ENCODE measurements at places on chromosomes 16 and 17. TPM values are rescaled to one million over a fixed set of nuclear protein-coding genes. Genes with fewer than 3 reads are reported as not detected.

GRCh38 chr16:84514295-84514873 is 9.9 kb upstream of the MEAK7 start:
- H3K27ac ChIP-seq: peak overlapping the region; percentile 12
- no peaks in the 10 kb centered on the region for H3K27me3 ChIP-seq
- no peak for DNase-seq
- no peaks in the 10 kb centered on the region for H3K4me1 ChIP-seq

The ADAMTS18 gene
- 20.6 TPM for total RNA-seq

GRCh38 chr17:8857919-8858318 is 9.6 kb downstream of the PIK3R6 start:
- peak; percentile 54 for DNase-seq
- no peaks in the 10 kb centered on the region for H3K36me3 ChIP-seq
- no peak overlapping the region for H3K4me3 ChIP-seq
- H3K27me3 ChIP-seq: no peaks in the 10 kb centered on the region

The MAPT gene
- total RNA-seq: 15.1 TPM

The SOST gene
- not detected for total RNA-seq

The PPP1R27 gene
- not detected for total RNA-seq

DNA sequence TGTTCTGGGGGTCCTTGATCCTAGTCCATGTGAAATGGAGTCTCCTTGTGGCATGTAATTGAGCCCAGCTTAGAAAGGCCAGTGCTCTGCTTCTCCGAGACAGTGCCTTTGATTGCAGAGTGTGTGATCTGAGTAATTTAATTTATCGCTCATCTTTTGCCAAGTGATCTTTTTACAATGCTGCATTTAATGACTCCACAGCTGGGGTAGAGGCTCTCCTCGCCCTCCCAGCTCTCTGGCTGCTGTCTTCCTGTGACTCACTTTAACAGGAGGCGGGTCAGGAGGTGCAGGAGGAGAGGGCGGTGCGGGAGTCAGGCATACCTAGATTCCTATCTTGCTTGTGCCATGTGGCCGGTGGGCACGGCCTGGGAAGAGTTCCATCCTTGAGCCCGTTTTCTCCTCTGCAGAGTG is 113.4 kb upstream of the FOXF1 start:
- no peaks in the 10 kb centered on the region for H3K4me1 ChIP-seq
- peaks cover 34% of the 10 kb centered on the region for H3K27me3 ChIP-seq
- H3K4me3 ChIP-seq: peak overlapping the region; percentile 15
- no peak overlapping the region for H3K27ac ChIP-seq

The RRAD gene
- 7.7 TPM for total RNA-seq

The PGAP3 gene
- total RNA-seq: 21.6 TPM

The CES2 gene
- total RNA-seq: 25.9 TPM

DNA sequence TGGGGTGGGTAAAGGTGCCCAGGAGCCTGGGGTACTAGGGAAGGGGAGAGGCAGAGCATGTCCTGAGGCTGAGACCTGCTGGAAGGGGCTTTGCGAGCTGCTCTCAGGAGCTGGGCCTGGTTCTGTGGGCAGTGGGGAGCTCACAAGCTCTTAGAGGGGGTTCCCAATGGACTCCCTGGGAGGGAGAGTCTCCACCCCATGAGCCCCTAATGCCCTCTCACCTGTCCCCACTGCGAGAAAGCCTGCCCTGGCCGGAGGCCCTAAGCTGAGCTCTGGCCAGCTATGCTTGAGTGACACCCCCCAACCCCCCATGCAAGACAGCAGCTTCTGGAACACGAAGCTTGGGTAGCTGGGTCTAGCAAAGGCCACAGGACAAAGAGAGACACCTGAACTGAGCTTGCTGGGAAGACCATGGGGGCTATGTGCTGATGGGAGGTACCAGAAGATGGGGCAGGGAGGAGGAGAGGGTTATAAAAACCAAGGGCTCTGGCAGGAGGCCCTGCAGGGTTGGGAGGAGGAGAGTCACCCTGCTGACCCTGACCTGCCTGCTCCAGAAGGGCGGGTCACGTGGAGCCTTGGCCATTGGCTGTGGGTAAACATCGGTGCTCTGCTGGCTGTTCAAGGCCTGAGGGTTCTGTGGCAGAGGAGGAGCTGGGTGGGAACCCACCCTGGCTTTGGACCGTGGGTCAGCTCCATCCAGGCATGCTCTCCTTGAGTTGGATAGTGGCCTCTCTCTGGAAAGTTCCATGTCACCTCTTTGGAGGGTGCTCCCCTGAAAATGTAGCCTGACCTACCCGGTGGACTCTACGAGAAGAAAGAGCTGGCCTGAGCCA is 106.7 kb downstream of the RAB11FIP4 start:
- DNase-seq: no peak
- H3K4me1 ChIP-seq: no peaks in the 10 kb centered on the region
- no peaks in the 10 kb centered on the region for H3K27me3 ChIP-seq

The GRIN2A gene
- total RNA-seq: 0.33 TPM

The ZG16B gene
- total RNA-seq: 24.6 TPM

DNA sequence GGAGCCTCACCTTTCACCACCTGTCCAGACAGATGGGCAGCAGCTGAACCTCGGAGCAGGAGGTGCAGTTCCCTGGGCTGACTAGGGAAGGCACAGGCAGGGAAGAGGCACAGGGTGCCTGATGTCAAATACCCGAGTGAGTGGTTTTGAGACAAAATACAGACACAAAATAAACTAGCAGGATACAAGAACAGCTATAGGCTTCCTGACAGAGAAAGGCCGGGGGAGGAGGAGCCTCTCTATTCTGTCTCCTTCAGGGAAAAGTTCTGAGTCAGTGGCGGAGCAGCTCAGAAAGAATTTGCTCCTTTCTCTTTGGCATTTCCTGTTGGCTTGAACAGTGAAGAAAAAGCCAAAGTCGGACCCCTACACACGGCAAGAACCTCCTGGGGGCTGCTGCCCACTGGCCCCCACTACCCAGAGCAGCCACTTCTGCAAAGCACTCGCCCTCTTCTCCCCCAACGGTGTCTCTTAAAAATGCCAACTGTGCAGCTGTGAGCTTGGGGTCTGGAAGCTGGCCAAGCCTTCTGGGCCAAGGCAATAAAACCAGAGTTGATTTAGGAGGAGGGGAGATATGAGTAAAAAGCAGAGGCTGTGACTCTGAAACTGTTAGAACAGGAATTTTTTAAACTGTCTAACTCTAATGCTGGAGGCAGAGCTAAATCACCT is 14.4 kb upstream of the FAAP100 start:
- DNase-seq: peak; percentile 45
- H3K4me1 ChIP-seq: peaks cover 12% of the 10 kb centered on the region
- H3K4me3 ChIP-seq: peak overlapping the region; percentile 54
- H3K36me3 ChIP-seq: peaks cover 7% of the 10 kb centered on the region

GRCh38 chr16:85965125-85965524 is 66.2 kb downstream of the IRF8 start:
- H3K36me3 ChIP-seq: no peaks in the 10 kb centered on the region
- no peak overlapping the region for H3K4me3 ChIP-seq
- DNase-seq: no peak
- no peak overlapping the region for H3K27ac ChIP-seq

DNA sequence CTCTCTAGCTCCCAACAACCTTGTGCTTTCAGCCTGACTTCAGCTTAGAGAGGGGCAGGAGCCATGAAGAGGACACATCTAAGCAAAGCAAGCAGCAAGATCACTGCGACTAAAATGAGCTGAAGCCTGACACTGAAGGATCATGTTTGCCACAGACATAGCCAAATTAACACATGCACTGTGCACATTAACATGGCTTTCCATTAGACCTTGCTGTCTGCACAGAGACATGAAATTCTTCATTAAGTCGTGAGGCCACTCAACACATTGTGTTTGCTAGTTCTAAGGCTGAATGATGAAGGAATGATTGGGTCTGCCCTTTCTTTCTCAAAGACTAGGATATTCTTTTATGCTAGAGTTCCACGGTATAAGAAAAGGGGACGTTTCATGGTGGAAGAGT is 558.3 kb upstream of the PSMD7 start:
- H3K4me1 ChIP-seq: no peaks in the 10 kb centered on the region
- H3K36me3 ChIP-seq: no peaks in the 10 kb centered on the region
- DNase-seq: no peak
- H3K4me3 ChIP-seq: no peak overlapping the region

The CCL1 gene
- not detected for total RNA-seq

DNA sequence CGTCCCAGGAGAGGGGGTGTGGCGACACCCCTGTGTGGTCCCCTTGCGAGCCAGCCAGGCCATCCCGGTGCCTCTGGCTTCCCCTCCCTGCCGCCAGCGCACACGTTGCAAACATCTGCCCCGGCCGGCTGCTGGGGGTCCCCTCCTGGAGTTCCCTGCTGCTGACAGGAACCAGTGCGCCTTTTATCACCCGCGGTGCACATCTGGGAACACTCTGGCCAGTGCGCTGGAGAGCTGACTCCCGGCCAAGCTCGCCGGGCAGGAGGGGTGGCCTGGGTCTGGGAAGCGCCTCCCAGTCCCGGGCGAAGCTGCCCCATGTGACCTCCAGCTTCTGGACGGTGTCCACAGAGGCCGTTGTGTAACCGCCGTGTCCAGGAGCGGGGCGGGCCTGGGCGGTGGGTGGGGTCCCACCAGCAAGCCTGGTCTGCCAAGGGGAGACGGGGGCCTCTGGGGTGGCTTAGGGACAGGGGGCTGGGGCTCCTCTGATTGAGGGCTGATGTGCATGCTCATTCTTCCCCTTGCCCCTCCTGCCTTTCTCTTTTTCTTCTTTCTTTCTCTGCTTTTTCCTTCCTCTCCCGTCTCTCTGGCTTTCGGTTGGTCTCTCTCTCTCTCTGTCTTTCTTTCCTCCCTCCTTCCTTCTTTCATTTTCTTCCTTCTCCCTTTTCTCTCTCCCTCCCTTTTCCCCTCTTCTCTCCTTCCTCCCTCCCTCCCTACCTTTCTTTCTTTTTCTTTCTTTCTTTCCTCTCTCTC is 25.2 kb upstream of the CIBAR2 start:
- no peaks in the 10 kb centered on the region for H3K36me3 ChIP-seq
- no peaks in the 10 kb centered on the region for H3K27me3 ChIP-seq
- DNase-seq: peak; percentile 89
- peak overlapping the region; percentile 76 for H3K27ac ChIP-seq
- H3K4me3 ChIP-seq: peak overlapping the region; percentile 47
- H3K4me1 ChIP-seq: no peaks in the 10 kb centered on the region

DNA sequence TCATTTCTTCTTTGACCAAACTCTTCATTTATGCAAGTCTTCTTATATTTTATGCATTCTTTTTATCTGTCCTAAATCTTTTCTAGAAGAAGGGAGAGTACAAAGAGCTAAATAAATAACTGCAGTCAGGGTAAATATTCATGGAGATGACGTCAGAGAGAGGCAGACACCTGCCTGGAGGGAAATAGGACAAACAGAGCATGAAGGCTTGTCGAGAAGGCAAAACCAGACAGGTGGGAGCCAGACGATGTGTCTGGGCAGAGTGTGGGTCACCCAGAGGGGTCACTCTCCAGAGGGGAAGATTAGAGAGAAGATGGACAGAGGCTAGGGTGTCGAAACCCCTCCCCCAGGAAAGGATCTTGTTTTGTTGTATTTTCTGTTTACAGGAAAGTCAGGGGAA is 78.3 kb upstream of the RPL38 start:
- no peak overlapping the region for H3K27ac ChIP-seq
- no peak overlapping the region for H3K4me3 ChIP-seq
- H3K36me3 ChIP-seq: no peaks in the 10 kb centered on the region

DNA sequence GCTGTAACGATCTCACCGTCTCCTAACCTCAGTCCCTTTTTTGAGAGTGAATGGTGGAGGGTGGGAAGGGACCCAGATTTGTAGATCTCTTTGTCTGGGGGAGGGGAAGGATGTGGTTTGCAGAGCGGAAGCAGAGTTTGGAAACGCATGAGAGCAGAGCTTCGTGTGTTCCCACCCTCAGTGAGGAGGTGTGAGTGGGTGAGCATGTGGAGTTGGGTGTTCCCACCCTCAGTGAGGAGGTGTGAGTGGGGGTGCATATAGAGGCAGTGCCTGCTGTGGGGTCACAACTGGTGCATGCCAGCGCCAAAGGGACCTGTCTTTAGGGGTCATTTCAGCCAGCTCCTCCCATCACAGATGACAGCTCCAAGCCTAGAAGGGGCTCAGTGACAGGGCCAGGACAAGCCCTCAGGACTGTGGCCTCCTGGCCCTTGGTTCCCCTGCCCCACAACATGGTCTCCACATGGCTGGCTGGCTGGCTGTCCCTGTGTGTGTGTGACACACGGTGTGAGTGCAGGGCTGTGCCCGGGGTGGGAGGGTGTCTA is 1.8 kb upstream of the CISD3 start:
- DNase-seq: no peak
- no peaks in the 10 kb centered on the region for H3K27me3 ChIP-seq
- no peak overlapping the region for H3K27ac ChIP-seq

The KCNAB3 gene
- 1.5 TPM for total RNA-seq

The PER1 gene
- 115 TPM for total RNA-seq

- no peaks in the 10 kb centered on the region for H3K36me3 ChIP-seq
- H3K4me1 ChIP-seq: no peaks in the 10 kb centered on the region
- no peaks in the 10 kb centered on the region for H3K27me3 ChIP-seq
- DNase-seq: no peak
These were observed 81.6 kb upstream of the CACNG3 start for GRCh38 chr16:24174504-24174903.

The ALOX15 gene
- total RNA-seq: 0.98 TPM

- no peaks in the 10 kb centered on the region for H3K27me3 ChIP-seq
- H3K4me3 ChIP-seq: no peak overlapping the region
- no peak for DNase-seq
- no peaks in the 10 kb centered on the region for H3K36me3 ChIP-seq
- peaks cover 8% of the 10 kb centered on the region for H3K4me1 ChIP-seq
These were observed 11.8 kb upstream of the NUDT16L1 start for GRCh38 chr16:4681471-4682083.

The PYDC1 gene
- not detected for total RNA-seq

DNA sequence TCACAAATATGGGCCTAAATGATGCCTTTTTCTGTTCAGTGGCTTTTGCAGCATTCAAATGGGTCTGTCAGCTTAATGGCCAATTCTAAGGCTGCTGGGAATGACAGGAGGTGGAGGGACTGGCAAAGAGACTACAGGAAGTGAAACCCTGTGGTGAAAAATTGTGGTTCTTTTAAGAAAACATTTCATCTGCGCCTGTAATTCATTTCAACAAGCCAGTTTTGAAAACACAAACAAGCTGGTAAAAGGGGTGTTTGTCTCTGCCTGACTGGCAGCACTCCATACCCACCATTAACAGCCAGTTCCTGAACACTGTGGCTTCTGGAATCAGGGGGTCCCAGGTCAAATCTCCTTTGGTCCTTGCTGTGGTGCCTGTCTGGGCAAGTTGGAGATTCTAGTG is 3.6 kb upstream of the KDM8 start:
- no peak overlapping the region for H3K27ac ChIP-seq
- peaks cover 5% of the 10 kb centered on the region for H3K4me1 ChIP-seq
- H3K4me3 ChIP-seq: no peak overlapping the region
- H3K27me3 ChIP-seq: no peaks in the 10 kb centered on the region
